ENCODE measurements at places on chromosomes 1 and 21. TPM values are rescaled to one million over a fixed set of nuclear protein-coding genes. Genes with fewer than 3 reads are reported as not detected.

DNA sequence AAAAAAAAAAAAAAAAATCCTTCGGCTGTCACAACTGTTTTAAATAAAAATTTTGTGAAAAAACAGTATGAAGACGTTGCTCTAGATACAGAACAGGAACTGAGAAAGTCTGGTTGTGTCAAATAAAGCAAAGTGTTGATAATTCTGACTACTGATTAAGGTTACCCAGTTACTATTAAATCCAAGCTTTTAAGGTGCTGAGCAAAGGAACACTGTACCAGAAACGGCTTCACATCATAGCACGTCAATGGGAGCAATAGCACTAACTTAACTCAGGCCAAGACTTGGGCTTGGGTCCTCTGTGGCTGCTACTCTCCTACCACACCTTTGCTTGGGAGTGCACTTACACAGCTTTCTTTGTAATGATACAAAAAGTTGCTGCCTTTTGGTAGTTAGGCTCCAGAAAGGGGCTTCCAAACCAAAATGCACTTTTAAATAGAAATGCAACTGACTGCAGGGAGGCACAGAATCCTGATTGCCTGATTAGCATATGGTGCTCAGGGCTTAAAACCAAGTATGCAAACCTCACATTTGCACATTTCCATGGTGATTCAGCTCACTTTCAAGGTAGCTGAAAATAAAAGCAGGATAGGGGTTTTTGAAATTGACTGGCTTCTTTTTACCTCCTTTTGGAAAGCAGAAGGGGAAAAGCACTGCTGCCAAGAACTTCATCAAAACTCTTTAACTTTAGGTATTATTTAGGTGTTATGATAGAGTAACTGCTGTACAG, 6.3 kb downstream of the MCL1 start:
- DNase-seq: no peak

DNA sequence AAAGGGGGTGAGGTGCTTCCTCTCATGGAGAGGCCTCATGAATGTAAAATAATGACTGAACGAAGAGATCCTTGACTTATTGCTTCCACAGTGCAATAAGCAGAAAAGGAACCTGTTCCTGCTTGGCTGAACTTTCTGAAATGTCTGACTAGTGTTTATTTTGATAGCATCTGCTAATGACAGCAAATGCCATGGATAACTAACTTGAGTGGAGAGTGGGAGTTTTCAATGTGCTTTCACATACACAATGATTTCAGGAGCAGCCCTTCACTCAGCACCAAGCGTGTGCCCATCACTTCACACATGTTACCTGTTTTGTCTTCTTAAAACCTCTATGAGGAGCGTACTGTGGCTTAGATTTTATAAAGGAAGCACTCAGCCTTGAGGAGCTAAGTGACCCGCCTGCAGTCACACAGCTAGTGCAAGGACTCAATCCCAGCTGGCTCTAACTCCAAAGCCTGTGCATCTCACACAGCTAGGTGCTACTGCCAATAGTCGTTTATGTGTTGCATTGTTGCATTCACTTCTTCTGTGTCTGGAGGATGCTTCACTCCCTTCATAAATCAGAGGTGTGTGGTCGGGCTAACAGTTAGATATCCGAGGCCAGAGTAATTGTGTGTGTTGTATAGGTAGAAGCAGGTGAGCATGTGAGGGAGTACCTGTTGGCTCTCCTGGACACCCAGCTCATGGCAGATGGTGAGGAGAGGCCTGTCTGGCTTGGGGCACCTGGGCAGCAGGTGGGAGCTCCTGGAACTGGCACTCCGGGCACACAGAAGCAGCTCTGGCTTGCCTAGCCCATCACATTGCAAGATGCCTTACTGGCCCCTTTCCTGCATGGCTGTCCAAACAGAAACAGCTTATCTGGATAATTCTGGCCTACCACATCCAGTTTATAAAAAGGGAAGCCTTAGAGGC, 12.8 kb downstream of the CASQ2 start:
- DNase-seq: peak; percentile 20

IQGAP3 gene
- total RNA-seq: under 0.01 TPM

DNA sequence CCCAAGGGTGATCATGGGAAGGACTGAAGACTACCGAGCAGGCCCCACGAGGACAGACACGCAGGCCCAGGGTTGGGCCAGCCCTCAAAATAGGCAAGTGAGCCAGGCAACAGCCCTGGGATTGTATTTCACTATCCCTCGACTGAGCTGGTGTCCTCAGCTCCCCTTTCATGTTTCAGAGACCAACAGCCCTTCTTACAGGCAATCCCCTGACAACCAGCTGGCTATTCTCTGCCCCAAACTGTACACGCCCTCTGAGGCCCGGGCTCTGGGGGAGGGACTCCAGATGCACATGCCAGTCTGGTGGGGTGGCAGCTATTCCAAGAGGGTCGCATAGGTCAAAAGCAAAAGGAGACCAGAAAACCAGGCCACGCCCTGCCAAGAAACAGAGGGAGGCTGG, 243.0 kb downstream of the TOMM20 start:
- DNase-seq: no peak

DNA sequence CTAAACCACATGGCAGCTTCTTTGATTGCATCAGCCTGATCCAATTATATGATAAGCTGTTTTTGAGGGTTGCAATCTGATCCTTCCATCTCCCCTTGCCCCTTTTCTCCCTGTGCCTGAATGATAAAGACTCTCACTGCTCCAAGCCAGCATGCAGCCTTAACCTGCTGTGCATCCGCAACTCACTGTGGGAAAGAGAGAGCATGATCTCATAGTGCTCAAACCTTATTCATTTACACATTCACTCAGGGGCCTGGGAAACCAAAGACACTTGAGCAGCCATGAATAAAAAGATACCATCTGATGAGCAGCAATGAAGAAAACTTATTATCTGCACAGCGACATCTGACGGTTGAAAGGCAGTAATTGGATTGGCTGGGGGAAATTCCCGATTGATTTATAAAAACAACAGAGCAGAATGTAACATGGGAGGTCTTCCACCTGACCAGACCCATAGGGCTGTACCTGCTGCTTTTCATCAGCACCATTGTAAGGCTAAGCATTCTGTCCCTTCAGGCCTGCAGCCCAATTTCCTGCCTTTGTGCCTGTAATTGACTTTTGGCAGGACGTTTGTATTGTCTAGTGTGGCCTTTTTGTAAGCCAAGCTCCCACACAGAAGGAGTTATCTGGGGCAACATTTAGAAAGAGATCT, 62.5 kb downstream of the KIAA0040 start:
- DNase-seq: no peak

- no peak for DNase-seq
Observed at GRCh38 chr1:232726048-232726779, 79.0 kb upstream of the MAP10 start.

DNA sequence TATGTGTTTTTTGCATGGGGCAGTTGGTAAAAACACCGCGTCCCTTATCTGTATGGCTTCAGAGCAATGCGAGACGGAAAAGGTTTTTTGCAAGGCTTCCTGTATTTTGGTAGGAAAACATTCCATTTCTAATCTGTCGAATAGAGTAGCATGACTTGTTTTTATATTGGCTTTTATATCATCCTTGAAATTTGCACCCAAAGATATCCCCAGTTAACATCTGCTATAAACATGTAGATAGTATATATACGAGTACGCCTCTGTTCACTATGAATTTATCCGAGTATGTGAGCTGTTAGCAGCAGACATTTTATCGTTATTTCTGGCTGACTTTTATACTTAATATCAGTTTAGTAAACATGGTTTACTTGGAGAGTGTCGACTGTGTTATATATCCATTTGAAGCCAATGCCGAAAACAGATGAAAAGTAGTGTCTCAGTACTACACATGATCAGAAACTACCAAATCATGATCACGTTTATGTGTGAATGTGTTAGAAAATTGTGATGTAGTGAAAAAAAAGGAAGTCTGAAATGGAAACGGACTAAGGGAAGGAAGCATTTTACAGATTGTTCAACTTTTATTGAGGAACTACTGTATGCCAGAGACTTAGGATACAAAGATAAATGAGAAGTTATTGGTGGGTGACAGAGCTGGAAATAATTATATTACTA, 1.0 kb downstream of the LEPR start:
- no peak for DNase-seq

GRCh38 chr1:6207075-6207885, 1.4 kb downstream of the RNF207 start:
- DNase-seq: no peak

DNA sequence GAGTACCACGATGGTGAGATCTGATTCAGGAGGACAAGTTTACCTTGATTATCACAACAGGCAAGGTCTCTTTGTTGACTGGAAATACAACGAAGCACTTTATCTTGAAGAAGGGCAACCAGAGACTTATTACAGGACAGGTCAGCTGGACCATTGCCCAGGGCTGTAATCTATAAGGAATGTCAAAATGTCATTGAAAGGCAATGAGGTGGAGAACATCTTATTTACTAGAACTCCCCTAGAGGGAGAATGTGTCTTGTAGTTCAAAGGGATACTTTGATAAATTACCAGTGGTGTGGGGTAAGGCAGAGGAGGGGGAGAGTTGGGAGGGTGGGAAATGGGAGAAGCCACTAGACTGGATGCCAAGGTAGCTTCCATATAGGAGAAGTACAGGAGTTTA, 212.3 kb downstream of the NCAM2 start:
- no peak for DNase-seq

DNA sequence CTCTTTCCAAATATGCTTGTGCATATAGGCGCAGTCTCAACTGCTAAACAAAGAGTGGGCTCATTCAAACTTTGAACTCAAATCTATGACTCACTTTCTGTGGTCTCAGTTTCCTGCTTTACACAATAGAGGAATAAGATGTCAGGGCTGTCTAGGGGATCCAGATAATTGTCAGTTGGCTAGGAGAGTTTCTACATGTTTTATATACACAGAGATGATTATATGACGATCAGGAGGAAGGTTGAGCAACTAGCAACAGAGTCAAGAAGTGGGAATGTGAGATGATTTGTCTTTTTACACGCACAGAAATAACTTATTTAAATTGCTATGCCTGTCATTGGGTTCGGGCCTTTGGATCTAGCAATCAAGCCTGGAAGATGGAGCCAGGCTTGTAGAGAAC, 299.4 kb upstream of the LYPLAL1 start:
- no peak for DNase-seq

DNA sequence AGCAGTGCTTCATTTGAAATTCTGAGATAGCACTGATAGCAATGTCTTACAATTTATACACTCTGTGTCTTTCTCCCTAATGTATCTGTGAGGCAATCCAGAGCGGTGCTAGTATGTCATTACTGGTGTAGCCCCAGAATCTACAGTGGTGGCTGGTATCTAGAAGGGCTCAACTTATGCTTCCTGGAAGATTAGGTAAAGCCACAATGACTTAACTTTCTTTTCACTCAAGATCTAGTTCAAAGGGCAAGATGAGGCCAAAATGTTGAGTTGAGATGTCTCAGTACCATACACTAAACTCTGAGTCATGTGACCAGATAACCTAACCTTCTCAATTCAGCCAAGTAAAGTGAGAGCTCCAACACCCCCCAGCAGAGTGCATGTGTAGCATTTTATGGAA, 77.5 kb downstream of the PAPPA2 start:
- DNase-seq: no peak

HHAT gene
- 4.6 TPM for total RNA-seq

GRCh38 chr1:179038528-179039281, 13.0 kb downstream of the FAM20B start:
- no peak for DNase-seq

DNA sequence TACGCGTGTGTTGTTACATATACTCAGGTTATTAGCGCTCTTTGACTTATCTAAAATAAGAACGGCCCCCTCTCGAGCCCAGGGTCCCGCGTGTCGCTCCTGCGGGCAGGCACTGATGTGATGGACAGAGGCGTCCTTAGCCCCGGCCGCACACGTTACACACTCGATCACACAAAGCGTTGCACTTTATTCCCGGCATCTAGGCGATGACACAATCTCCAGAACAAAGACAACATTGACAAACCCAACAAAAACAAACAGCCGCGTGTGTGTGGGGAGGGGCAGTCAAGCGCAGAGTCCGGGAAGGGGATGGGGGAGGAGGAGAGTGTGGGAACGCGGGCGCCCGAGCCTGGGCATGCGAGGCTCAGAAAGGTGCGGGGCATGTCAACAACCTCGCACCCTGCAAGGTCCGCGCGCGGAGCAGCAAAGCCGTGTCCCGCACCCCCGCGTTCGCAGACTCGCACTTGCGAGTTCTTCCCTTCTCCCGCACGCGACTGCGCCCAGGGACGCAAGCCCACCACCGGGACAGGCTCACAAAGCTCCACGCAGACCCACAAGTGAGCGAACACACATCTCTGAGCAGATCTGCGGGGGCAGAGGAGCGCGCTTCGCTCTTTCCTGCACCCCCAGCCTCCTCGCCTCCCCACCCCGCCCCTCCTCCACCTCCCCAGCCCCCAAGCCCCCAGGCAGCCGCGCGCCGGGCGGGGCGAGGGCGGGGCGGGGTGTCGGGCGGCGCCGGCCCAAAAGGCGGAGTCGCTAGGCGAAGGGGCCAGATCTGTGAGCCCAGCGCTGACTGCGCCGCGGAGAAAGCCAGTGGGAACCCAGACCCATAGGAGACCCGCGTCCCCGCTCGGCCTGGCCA, at the start of gene EFNA1:
TSS of gene EFNA1 (plus strand) at position 772 of the 862 bp plus-strand sequence. CDS start 102 bp downstream, outside the sequence.
- DNase-seq: peak; percentile 93

ILDR2 gene
- 0.40 TPM for total RNA-seq

DNA sequence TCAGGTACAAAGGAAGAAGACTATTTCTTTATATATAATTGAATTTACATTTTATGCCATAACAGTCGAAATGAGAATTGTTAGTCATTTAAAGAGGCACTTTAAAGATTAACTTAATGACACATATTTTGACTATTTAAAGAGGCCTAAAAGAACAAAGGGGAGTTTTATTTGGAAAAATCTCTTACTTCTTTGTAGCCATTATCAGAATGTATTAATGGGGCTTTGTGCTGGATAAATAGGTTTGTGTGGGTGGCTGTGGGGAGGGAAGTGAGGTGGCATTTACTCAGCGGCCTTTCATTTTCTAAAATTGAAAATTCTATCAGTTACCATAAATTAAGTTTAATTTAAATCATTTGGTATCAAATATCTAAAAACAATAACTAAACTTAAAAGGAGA, 462.2 kb upstream of the CXADR start:
- no peak for DNase-seq

DNA sequence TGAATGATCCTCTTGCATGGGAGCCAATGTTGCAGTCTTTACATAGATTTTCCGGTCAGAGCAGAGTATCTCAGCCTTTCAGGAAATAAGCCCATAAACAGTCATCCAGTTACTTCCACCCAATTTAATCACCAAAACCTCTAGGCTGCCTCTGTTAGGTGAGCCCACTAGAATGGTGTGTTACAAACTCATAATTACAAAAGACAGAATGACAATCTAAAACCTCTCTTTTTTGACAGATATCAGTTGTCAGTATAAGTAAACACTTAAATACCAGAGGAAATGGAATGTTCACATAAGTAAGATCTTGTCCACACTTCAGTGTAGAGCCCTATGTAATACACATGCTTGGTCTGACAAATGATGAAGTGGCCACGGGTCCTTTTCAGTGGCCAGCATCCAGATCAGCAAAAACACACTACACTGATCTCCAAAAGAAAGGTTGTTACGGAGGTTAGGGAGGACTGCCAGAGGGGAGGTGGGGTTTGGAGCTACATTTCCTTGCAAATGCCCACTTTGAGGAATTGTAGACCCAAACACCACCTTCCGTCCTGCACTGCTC, 71.3 kb upstream of the FBXO28 start:
- no peak for DNase-seq
